ENCODE measurements at places on chromosomes 13 and 19.

DNA sequence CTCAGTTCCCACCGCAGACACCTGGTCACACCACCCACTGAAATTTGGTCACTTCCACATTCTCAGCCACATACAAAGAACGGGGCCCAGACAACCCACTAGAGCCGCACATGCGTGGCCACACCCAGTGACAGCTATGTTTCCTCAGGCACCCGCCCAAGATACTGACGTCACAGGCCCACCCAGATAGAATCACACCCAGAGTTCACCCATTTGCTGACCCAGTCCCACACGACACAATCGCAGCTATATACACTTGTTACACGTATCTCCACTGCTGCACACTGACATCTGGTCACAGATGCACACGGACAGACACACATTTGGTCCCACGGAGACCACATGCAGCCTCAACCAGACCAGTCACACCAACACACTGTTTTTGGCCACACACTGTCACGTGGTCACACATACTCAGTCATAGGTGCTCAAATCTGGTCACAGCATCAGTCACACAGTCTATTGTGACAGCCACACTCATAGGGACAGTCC, 2.9 kb downstream of the NUMBL start:
- DNase-seq: no peak

GRCh38 chr13:80361298-80361697, 20.4 kb upstream of the SPRY2 start:
- DNase-seq: no peak

- DNase-seq: no peak
Measured at GRCh38 chr19:6425732-6426620, 1.4 kb upstream of the KHSRP start.

GRCh38 chr19:48192750-48193149, 22.3 kb downstream of the ZSWIM9 start:
- no peak for DNase-seq

DNA sequence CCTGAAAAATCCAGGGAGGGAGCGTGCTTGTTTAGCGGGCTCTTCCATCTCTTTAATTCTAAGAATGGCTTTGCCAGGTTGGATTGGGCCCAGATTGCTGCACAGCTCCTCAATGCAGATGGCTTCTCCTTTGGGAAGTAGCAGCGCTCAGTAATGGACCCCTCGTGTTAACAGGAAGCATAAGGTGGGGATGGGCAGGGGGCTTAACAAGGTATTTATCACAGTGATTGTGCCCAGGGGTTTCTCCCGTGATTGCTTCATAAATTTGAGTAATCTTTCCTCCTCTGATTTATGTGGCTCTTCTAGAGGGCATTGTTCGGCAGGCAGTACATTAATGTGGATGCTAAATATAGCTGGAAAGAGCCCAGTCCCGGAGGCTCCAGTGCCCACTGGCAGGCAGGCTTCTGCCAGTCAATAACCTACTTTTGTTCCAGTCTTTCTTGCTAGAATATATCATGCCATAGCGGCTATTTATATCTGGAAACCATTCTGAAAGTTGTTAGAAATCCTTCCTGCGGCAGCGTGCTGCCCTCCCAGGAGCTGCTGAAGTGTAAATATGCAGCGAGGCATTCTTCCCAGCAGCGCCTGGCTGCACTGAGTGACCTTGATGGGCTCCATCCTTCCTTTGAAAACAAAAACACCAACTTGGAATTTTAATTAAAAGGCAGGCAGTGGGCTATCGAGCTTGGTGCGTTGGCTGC, 65.0 kb downstream of the FGF9 start:
- DNase-seq: no peak

GRCh38 chr13:113441661-113442060, 11.6 kb downstream of the ADPRHL1 start:
- DNase-seq: no peak

DNA sequence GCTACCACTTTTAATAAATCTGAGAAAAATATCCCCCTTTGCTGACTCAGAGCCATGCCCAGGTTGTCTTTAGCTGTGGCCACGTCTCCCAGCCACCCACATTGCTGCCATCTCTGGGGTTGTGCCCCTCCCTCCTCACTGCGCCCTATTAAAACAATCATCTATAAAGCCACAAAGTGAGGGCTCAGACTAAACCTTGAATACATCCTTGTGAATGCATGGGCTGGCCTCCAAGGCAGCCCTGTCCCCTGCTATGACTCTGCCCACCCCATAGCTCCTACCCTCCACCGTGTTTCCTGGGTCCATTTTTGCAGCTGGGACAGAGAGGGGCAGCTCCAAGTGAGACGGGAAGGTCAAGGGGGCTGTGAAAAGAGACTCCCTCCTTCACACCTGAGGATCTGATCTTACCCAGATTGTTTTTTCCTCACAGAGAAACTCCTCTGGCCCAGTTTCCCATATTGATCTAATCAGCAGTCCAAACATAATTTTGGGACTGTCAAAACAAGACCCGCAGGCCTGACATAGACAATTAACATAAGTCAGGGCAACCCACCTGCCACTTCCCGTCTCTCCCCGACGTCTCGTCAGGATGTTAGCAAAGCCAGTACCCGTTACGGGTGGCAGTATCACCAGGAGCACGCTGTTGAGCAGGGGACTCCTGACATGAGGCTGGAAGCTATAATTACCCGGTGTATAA, 199.0 kb downstream of the KATNAL1 start:
- DNase-seq: peak; percentile 82

DNA sequence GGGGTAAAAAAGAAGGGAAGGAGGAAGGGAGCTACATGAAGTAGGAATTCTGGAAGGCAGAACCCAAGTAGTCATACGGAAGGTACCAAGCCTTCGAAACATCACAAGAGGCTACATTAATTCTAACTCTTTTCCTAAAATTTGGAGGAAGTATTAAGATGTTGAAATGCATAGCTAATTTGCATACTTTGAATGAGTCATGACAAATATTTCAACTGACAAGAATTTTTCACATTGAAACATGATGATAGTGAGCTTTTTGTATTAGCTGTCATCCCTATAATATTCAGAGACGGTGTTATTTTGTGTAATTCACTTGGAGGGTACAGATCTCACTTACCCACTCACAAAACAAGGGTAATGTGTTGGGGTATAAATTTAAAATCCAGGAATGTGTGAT, 9.1 kb upstream of the ACOD1 start:
- DNase-seq: no peak

DNA sequence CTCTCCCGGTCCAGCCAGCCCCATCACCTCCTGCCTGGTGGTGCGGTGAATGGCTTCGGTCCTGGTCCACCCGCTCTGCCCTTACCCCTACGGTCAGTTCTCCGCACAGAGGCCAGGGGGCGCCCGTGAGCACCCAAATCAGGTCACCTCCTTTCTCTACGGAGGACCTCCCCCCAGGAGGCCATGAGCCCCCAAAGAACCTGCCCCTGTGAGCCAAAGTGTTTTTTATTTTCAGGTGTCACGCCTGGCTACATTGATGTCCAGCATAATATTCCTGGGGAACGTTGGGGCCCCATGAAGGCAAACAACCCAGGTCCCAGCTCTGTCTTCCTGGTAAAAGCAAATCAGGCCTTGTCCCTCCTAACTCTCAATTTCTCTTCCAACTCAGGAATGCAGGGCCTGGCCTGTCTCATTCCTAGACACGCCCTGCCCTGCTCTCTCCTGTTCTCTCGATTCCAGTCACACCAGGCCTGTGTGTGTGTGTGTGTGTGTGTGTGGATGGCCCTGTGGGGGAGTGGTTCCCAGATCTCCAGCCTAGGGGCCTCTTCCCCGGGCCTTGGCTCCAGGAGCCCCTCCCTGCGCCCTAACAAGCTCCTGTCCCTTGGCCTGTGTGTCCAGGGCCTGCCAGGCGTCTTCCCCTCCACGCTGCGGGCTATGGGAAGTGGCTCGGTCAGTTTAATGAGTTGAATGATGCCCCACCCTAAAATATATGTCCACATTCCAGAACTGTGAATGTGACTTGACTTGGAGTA, 9.7 kb upstream of the GIPC1 start:
- DNase-seq: no peak

Measured in NCI-H2081 treated with DMSO at 0.1 percent for 48 hours (cell line).